ENCODE measurements at places on chromosomes 2 and 18.

DNA sequence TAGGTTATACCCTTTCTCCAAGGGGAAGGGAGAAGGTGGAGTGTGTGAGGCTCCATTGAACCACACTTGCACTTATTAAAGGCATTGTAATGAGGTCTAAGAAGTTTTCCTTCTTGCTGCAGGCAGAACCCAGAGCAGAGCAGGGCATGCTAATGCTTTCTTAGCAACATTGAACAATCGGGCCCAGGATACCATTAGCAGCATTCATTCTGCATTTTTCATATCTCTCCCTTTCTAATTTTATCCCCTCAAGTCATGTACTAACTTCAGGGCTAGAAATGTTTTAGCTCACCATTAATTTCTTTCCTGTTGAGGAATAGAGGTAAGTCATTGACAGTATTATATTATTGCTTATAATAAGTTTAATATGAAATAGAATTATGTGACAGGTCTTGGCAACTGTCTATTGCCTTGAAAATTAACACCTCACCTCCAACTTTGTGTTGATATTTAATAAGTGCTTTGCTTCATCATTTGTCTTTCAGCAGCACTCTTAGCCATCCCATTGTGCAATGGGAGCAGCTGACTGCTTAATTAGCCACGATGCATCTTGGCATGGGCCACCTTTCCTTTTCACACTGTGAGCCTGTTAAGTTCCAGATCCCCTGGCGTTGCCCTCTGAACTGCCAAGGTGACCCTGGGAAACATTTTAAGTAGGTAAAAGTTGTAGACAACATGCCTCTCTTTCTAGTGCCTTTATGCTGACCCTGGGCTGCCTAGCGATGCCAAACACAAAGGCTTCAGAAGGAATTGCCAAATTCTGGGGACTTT, 300.8 kb upstream of the MEX3C start:
- DNase-seq: no peak

DNA sequence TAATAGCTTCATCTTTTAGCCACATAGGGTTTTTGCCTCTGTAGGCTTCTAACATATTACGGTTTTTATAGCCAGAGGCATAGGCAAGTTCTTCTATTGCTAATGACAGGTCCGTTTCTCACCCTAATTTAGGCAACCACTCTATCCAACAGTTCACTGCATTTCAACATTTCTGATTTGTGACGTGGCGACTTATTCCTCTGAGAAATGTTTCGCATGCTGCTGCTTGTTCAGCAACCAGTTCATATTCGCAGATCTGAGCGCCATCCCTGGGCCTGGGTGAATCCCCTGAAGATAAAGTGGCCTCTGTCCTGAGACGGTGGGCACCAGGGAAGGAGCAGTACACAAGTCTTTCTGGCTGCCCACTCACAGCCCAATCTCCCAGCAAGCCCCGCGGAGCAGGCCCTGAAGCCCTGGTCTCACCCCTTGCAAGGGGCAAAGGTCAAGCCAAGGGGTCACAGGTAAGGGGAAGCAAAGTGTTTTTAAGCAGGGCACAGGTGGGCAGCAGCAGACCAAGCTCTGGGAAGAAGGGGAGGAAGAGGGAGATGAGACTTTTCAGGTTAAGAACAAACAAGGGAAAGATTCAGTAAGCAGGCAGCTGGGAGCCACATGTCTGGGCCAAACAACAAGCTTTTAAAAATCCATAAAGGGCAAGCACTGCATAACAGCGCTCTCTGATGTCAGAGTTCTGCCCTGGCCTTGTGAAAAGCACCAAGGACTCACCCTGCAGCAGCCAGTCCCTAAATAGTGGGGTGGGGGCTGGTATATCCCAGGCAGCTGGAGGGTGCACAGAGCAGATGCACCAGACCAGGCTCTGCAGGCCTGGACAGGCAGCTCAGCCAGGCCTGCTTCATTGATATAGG, 10.8 kb upstream of the COX7A2L start:
- DNase-seq: no peak

GRCh38 chr18:46343931-46344372, 239.8 kb downstream of the HAUS1 start:
- peak; percentile 82 for DNase-seq

GRCh38 chr2:119402645-119403560, 28.8 kb upstream of the TMEM37 start:
- no peak for DNase-seq

DNA sequence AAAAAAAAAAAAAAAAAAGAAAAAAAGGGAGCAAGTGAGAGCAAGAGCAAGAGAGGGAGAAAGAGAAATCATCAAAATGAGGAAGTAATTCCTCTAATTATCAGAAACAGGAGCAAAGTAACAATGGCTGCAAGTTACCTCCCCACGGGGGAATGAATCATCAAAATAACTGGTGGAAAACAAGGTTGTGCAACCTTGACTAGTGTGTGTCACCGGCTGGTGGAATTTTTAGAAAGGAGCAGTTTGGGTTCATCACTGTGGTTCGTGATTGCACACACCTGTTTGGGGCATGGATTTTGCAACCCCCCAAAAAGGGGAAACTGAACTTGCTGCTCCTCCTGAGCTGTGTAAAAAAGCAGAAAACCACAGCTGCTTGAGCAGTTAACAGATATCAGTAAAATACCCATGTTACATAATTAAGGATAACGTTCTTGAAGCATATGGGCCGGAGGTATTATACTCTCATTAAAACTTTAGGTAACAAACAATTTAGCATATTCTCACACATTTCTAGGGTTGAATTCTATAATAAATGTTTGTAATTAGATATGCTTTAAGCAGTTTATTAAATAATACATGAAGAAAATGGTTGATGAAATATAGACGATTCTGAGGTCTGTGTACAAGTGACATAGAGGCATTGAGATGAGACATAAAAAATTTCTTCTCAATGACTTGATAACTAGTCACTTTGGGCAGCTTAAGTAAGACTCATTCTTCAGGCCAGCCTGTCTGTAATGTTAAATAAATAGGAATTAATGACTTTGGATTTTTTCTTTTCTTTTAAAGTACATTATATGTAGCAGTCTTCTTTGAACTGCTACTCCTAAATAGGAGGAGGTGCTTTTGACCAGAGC, 184.2 kb upstream of the ZEB2 start:
- peak; percentile 88 for DNase-seq

GRCh38 chr2:180747728-180748127, 232.7 kb upstream of the UBE2E3 start:
- DNase-seq: no peak

DNA sequence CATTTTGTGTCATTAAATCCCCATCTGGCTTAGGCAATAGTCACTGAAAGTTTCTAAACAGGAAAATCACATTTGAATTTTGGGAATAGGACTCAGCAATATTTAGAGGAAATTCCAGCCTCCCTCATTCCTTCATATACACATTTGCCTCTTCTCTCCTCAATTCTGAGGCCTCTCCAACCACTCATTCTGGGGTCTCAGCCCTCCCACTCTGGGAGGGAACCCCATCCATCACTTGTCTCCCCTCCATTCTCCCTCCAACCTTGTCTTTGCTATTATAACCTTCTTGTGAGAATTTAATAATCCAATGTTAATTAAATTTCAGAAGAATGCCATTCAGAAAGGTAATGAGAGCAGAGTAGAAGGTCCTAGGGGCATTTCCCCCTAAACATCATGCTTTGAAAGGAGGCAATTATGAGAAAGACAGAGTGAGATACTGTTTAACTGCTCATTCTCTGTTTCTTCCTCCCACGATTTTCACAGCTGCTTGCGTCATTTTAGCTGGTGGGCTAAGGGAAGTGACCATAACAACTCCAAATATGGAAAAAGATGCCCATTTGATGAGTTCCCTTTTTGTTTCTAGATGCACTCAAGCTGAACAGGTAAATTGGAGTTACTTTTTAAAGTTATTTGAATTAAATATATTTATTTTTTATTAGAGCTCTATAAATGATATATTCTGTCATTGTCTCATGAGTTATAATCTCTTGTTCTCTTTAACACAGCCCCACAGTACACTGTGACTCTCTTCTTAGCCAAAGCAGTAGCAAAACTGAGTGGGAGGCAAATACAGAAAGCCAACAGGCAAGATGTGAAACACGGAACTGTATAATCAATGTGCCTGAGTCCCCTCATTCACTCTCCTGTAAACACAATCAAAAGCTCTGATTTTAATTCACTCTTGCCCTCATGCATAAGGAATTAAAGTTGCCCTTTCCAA, 135.1 kb downstream of the DLGAP1 start:
- DNase-seq: no peak

GRCh38 chr2:58138396-58139030, 91.9 kb downstream of the VRK2 start:
- DNase-seq: no peak

GRCh38 chr2:39538718-39539117, 101.6 kb upstream of the MAP4K3 start:
- peak; percentile 55 for DNase-seq

GRCh38 chr2:240840435-240841060, 20.5 kb upstream of the KIF1A start:
- DNase-seq: peak; percentile 61

- no peak for DNase-seq
Observed at GRCh38 chr2:17441790-17442189, 76.5 kb downstream of the RAD51AP2 start.

GRCh38 chr2:144523596-144524117, 3.7 kb upstream of the ZEB2 start:
- no peak for DNase-seq

GRCh38 chr2:200003444-200003843, 48.1 kb downstream of the MAIP1 start:
- DNase-seq: no peak

DNA sequence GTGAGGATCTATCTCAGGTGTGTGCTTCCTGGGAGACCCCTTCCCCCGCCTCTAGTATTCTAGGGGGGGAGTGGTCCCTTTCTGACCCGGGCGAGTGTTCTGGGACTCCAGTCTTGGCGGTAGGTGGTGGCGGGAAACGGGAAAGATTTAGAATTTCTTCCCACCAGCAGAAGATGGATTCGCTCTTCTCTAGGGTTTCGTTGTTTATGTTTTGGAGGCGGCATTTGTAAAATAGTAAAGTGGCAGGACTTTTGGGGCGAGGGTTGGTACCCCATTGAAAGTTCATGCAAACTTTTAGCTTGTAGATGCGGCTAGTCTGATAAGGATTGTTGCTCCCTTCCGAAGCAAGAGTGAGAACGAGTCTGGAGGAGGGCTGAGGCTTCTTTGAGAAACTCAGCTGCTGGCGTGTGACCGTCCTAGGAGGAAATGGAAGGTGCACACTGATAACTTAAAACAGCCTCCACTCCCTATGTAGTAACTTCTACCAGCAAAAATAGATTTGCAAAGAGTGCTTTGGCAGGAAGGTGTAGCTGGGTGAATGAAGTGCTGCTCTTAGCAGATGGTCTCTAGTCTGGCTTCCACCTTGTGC, 412 bp downstream of the GPD2 start:
- peak; percentile 58 for DNase-seq

GRCh38 chr2:195411219-195411687, 245.8 kb upstream of the SLC39A10 start:
- DNase-seq: no peak

GRCh38 chr18:627231-627630, 30.2 kb upstream of the TYMS start:
- DNase-seq: no peak

DNA sequence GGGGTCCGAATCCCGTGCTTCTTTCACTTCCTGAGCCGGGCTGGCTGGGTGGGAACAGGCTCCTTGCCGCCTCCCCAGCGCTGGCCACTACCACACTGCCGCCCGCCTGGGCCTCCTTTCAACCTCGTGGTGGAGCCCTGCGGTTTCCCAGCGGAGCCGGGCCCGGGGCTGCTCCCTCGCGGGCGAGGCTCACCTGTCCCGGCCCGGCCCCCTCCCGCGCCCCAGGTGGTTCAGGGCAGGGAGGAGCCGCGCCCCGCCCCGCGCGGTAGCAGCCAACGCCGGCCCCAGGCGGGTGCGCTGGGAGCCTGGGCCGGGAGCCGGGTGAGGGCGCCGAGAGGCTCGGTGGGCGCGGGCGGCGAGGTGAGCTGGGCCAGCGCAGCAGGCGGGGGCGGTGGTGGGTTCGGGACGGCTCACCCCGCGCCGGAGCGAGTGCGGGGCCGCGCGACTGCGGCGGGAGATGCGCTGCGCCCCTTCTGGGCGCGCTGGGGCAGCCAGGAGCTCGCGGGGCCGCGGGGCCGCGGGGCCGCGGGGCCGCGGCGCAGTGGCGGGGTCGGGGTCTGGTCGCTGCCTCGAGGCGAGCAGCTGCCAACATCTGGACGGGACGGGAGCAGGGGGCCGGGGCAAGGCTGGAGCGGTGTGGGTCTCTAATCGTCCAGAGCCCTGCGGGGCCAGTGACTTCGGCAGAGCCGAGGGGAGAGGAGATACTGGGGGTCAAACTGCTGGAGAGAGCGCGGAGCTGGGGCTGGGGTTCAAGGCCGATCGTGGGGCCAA, at the start of gene LYPD6B:
Gene LYPD6B (plus strand): TSS at position 258 of the 771 bp plus-strand sequence. CDS start 92,250 bp downstream, outside the sequence.
- no peak for DNase-seq

DNA sequence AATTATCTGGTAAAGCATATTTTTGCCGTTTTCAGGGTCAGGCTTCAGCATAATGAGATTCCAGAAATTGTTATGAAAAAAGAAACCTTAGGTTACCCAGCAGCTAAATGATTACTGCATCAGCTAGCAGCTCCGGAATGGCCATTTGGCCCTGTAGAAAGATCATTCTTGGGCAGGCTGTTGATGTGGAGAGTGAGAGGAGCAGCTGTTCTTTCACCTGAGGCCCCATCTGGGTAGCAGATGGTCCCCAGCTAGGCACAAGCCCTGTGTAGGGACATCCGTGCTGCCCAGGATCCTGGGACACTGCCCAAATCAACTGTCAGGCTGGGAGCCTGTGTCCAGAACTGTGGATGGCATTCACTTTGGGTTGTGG, 61.8 kb downstream of the NEDD4L start:
- DNase-seq: no peak

GRCh38 chr2:26807788-26808460, 22.1 kb downstream of the CENPA start:
- DNase-seq: no peak

GRCh38 chr2:98205889-98206288, 118.9 kb downstream of the VWA3B start:
- no peak for DNase-seq

GRCh38 chr2:98807221-98807620, 76.3 kb upstream of the MGAT4A start:
- peak; percentile 29 for DNase-seq

- DNase-seq: peak; percentile 85
Observed at GRCh38 chr2:37648331-37649011, 23.0 kb downstream of the CDC42EP3 start.

Data from suppressor macrophage (primary cell).